ENCODE measurements at places on chromosomes 4 and X.
A peak's percentile ranks its signal among the peaks of the same experiment; 100 is the strongest.

- no peak for DNase-seq
Observed at GRCh38 chr4:168504526-168504925, 7.7 kb downstream of the PALLD start.

DNA sequence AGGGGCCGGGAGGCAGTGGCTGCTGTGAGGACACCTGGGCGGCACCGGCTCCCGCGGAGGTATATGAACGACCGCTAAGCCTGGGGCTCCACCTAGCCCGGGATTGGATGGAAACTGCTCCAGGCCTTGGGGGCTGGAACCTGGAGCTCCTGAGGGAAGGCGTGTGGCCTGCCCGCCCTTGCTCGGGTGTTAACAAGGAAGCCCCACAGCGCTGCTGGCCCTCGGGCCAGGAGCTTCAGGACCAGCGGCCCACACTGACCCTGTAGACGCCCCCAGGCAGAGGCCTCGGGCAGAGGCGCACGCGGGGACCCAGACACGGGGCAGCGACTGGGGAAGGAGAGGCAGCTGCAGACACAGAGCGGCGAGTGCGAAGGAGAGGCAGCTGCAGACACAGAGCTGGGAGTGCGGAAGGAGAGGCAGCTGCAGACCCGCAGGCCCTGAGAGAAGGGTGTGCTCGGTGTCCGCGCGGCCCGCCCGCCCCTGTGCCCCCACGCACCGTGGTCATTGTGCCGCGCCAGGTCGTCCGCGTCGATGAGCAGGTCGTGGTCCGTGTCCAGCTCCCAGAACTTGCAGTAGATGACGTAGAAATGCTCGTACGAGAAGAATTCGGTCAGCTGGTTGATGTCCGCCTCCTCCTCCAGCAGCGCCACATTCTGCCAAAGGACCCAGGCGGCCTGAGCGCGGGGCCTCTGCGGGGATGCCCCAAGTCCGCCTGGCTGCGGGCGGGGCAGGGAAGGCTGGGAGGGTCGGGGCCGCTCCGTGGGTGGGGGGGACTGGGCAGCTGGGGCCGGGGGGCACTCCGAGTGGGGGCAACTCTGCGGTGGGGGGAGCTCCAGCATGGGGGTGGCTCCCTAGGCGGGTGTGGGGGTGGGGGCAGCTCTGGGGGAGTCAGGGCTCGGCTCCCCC, 26.7 kb upstream of the GTPBP6 start:
- DNase-seq, result no peak

GRCh38 chrX:18036394-18036793, 175.3 kb upstream of the RAI2 start:
- no peak for DNase-seq

DNA sequence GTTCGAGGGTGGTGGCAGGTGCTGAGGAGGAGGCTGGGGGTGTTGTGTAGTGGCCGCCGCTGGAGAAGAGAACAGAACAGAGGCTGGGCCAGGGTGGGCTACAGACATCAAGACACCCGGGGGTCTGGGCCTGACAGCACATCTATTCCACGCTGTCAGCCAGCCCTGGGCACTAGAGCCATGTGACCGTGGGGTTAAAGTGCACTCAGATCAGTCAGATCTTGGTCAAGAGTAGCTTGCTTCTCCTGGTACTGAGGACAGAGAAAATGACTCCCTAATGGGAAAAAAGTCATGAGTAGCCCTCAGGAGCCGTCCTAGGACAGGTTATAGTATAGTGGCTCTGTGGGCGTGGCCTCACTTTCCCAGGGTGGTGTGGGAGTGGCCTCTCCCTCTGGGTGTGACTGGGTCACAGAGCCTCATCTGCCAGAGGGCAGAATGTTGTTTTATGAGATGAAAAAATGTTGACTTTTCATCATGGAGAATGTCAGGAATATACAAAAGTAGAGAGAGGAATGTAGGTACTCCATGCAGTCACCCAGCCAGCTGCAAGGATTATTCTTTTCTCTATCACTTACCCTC, 19.4 kb downstream of the TRMT44 start:
- no peak for DNase-seq

DNA sequence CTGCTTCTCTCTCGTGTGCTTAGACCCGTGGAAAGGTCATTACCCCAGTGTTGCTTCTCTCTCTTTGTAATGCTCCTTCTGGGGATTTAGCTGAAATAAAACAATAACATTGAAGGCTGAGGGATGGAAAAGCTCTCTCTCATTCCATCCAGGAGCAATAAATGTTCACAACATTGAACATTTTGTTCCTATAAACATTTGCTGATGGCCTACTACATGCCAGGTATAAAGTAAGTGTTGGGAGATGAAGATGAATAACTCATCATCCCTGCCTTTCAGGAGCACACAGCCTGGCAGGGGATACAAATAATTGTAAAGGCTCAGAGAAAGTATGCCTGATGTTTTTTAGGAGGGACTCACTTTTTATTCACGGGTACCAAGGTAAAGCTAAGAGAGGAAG, 158.1 kb downstream of the KDR start:
- DNase-seq, result no peak

GRCh38 chrX:118655561-118656246, 71.7 kb upstream of the IL13RA1 start:
- no peak for DNase-seq

DNA sequence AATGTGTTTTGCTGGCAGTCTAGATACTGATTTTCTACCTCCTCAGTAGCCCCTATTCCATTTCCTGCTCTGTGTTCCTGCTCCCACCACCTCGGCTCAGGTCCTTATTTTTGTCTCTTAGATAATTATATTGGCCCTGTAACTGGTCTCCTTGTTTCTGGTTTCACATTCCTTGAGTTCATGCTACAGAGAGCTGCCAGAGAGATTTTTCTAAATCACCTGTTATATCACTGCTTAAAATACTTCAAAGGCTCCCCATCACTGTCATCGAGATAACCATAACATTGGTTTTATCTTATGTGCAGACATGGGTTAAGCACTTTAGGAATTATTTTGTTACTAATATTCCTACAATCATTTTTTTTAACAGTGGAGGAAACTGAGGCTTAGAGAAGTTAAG, 9.6 kb downstream of the SYNPO2 start:
- DNase-seq, result no peak

- DNase-seq, result peak; percentile 43
Observed at GRCh38 chr4:77007358-77008230, 58.0 kb downstream of the SEPTIN11 start.

Measured in activated naive CD4-positive, alpha-beta T cell treated with Interleukin-2 at 50 U/mL for 16 hours (primary cell).